Testis (tissue), 5 donors: ENCODE measurements at places on chromosomes 12 and 14. TPM values are rescaled to one million over a fixed set of nuclear protein-coding genes. Genes with fewer than 3 reads are reported as not detected.

DNA sequence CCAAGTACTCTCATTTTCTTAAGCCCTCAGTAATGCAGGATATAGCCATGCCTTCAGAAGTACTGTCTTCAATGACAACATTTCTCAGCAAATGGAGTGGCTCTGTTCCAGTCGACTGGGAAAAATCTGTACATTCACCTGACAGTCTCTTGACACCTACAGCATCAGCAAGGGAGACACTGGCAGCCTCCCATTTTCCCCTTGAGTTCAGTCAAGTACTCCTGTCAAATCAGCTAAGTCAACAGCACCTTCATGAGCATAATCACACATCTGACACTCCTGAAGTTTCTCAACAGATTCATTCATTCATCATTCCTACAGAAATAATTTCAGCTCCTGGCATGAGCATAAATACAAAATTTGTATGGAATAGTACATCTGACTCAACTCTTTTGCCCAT is 46.1 kb downstream of the INTS13 start:
- H3K4me3 ChIP-seq: no peak overlapping the region
- no peaks in the 10 kb centered on the region for H3K27me3 ChIP-seq
- H3K4me1 ChIP-seq: no peaks in the 10 kb centered on the region
- no peak for DNase-seq
- no peak overlapping the region for H3K27ac ChIP-seq
- no peaks in the 10 kb centered on the region for H3K36me3 ChIP-seq

Gene RFC5
- total RNA-seq: 20.9 TPM

DNA sequence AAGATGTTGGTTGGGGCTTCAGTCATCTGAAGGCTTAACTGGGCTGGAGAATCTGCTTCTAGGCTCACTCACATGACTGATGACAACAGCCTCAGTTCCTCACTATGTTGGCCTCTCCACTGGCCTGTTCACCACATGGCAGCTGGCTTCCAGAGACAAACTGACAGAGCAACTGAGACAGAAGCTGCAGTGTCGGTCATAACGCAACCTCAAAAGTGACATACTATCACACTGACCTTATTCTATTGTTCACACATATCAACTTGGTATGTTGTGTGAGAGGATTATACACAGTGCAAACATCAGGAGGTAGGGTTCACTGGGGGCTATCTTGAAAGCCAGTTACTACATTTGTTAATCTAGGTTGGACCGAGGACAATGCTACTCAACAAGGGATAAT is 92.9 kb downstream of the PAWR start:
- no peaks in the 10 kb centered on the region for H3K36me3 ChIP-seq
- no peak overlapping the region for H3K4me3 ChIP-seq
- no peaks in the 10 kb centered on the region for H3K27me3 ChIP-seq

GRCh38 chr12:105912882-105913678 is 225.7 kb downstream of the NUAK1 start:
- no peak overlapping the region for H3K27ac ChIP-seq
- no peaks in the 10 kb centered on the region for H3K27me3 ChIP-seq
- H3K36me3 ChIP-seq: no peaks in the 10 kb centered on the region
- no peaks in the 10 kb centered on the region for H3K4me1 ChIP-seq
- no peak for DNase-seq

DNA sequence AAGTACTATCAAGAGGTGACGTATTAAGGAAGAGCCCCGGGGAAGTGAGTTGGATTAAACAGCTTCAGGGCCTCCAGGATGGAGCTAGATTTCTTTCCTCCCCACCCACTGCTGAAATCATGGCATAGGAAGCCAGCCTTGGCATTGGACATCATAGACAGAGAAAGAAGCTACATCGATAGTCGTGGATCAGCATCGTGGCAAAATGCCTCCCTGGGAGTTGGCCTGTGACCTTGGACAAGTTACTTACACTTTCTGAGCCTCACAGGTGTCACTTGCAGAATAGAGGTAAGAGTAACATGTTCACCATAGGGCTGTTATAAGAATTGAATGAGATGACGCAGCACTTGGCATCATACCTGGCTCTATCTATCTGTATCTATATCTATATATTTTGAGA is 5.9 kb downstream of the ANKRD33 start:
- H3K4me1 ChIP-seq: no peaks in the 10 kb centered on the region
- no peaks in the 10 kb centered on the region for H3K36me3 ChIP-seq
- H3K27me3 ChIP-seq: no peaks in the 10 kb centered on the region
- H3K4me3 ChIP-seq: no peak overlapping the region
- peak; percentile 10 for DNase-seq
- H3K27ac ChIP-seq: no peak overlapping the region

GRCh38 chr14:98966475-98967162 is 305.4 kb downstream of the BCL11B start:
- no peak for DNase-seq
- no peaks in the 10 kb centered on the region for H3K27me3 ChIP-seq
- no peaks in the 10 kb centered on the region for H3K36me3 ChIP-seq
- H3K4me3 ChIP-seq: no peak overlapping the region
- H3K4me1 ChIP-seq: no peaks in the 10 kb centered on the region

- H3K4me3 ChIP-seq: no peak overlapping the region
- H3K27ac ChIP-seq: no peak overlapping the region
- H3K27me3 ChIP-seq: no peaks in the 10 kb centered on the region
- DNase-seq: no peak
- peaks cover 3% of the 10 kb centered on the region for H3K4me1 ChIP-seq
Observed at GRCh38 chr14:103030741-103031565, 26.4 kb downstream of the CDC42BPB start.

Gene TAS2R8
- not detected for total RNA-seq

Gene PPFIA2
- 10.5 TPM for total RNA-seq

GRCh38 chr12:6231359-6232268 is 31.4 kb downstream of the CD9 start:
- H3K36me3 ChIP-seq: no peaks in the 10 kb centered on the region
- peak overlapping the region; percentile 83 for H3K27ac ChIP-seq
- DNase-seq: no peak
- no peak overlapping the region for H3K4me3 ChIP-seq

Gene BEGAIN
- 7.6 TPM for total RNA-seq

DNA sequence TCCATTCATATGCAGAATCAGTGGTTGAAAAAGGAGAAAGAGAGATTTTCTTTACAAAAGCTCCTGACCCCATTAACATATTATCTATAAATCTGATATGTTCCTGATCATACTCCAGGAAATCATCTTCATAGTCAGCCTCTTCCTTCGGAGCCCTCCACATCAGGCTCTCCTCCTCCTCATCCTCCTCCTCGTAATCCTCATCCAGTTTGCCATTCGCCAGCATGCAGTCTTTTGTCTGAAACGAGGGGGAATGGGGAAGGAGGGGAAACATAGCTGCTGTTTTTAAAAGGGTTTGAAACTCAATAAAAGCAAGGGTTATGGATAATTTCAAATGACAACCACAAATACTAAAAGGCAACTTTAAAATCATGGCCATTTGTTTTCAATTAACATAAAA is 60.9 kb downstream of the DICER1 start:
- no peak for DNase-seq
- no peaks in the 10 kb centered on the region for H3K27me3 ChIP-seq
- H3K4me1 ChIP-seq: peaks cover 20% of the 10 kb centered on the region
- no peak overlapping the region for H3K27ac ChIP-seq
- H3K36me3 ChIP-seq: no peaks in the 10 kb centered on the region

Gene TSPAN8
- 1.3 TPM for total RNA-seq

GRCh38 chr12:121778567-121779421 is 14.7 kb downstream of the RHOF start:
- H3K27me3 ChIP-seq: no peaks in the 10 kb centered on the region
- H3K4me1 ChIP-seq: peaks cover 17% of the 10 kb centered on the region
- no peaks in the 10 kb centered on the region for H3K36me3 ChIP-seq

DNA sequence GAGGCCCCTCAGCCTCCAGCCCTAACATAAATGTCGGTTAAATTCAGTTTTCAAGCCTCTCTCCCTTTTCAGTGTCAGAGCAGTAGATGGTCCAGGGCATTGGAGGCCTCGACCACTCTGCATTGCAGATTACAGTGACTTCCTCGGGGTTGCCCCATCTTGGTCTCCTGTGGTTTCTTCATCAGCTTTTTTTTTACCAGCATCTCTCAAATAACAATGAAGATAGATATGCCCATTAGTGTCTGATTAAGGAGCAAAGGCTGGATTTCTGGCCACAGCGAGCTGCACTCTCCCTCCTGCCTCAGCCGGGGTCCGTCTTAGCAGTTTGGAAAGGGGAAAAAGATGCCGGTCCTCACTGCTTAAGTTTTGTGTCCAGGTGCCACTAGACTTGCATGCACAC is 49.7 kb downstream of the C14orf132 start:
- H3K36me3 ChIP-seq: no peaks in the 10 kb centered on the region
- H3K4me1 ChIP-seq: no peaks in the 10 kb centered on the region
- no peak for DNase-seq
